T1000 (cell line): ENCODE measurements at places on chromosomes 5 and 9.

DNA sequence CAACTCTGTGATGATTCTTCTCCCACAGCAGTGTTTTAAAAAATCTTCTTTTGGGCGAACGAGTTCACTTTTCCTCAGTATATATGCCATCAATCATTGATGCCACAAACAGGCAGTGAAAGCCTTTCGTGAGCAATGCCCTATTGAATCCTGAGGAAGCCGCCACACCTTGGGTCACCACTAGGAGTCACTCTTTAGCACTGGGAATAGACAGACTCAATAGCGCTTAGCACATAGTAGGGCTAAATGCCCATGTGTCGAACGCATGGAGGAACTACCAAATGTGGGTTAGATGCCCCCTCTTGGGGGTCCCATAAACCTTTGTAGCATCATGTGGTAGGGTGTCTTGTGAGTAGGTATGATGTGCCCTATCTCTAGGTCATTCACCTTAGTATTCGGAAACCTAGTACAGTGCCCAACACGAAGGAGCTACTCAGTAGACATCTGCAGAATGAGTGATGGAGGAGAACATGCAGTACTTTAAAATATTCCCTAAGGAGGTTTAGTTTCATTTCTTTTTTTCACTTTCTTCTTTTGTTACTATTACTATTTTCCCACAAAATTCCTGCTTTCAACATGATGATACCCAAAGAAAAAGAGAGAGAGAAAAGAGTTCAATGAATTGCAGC lies 603.7 kb downstream of the BNC2 start:
- no peak for DNase-seq

DNA sequence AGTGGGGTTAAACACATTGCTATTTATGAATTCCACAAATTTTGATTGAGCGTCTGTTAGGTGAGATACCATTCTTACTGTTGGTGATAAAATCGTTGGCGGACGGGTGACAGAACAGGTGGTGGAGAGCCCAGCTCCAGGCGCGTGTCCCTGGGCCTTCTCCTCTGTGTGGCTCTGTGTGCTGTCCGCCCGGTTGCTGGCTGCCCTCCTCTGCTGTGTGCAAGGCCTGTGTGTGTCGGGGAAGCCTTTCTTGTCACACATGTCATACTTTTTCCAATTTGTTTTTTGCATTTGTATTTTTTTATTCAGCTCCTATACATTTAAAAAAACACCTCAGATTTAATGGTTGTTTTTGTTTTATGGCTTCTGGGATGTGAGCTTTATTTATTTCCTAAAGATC lies 33.9 kb downstream of the TENT4A start:
- no peak for DNase-seq

DNA sequence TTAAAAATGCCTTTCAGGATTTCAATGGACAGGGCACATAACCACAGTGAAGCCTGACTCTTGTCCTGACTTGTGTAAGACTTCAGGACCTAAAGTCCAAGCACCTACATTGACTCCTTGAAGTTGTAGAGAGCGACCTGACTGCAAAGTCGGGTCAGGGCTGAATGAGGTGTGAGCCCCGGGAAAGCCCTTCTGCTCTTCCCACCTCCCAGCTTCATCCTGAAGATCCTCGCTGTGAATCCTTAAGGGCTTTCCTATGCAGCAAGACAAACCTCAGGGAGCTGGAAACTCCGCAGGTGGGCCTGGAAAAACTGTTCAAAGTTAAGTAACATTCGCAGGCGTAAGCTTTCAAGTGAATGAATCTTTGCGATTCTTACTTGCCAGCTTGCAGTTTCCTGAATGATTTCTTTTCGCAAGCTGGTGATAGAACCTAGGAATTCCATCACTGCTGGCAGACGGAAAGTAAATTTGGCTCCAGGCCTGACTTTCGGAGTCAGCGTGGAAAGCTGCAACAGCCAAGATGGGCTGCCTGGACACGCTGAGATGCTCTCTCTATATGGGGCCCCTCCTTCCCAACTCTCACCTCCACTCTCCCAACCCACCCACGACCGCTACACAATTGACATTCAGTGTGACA lies 10.9 kb downstream of the SEMA5A start:
- DNase-seq, result no peak

DNA sequence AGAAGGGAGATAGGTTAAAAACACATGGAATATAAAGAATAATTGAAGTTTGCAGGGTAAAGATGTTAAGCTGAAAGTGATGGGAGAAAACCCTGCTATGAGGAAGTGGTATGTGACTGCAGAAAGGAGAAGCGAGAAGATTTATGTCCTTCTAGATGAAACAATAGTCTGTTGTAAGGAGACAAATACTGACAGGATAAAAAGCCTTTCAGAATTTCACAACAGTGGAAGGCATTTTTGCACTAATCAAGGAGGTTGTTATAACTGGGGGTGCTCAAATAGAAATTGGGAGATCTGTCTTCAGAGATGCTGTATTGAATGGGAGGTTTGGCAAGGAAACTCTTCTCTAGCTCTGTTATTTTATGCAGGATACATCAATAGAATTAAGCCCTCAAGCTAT lies 69.6 kb downstream of the NMUR2 start:
- no peak for DNase-seq

DNA sequence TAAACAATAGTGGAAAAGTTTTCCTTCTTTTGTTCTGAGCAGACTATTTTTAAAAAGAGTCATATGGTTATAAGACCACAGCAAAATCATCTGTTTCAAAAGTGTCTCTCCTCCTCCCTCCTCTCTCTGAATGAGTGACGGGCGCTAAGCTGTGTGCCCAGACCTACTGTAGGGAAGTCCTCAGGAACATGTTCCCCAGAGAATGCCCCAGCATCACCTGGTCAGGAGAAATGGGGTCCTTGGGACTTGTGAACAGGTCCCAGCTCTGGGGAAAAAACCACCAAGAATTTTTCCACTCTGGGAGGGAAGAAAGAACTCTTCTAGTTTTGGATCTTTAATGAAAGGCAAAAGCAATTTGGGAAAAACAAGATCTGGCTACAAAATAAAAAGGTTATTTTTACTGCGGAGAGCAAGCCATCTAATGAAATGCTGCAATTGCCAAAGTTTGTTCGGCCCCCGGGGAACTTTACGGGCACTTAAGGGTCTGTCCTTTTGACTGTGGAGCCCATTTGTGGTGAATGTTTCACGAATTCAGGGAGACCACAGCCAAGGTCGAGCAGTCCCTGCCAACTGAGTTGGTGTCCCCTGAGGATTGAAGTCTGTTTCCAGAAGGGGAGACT lies 25.9 kb downstream of the BOD1 start:
- DNase-seq, result no peak

GRCh38 chr9:106883030-106883429 lies 20.1 kb downstream of the ZNF462 start:
- no peak for DNase-seq

DNA sequence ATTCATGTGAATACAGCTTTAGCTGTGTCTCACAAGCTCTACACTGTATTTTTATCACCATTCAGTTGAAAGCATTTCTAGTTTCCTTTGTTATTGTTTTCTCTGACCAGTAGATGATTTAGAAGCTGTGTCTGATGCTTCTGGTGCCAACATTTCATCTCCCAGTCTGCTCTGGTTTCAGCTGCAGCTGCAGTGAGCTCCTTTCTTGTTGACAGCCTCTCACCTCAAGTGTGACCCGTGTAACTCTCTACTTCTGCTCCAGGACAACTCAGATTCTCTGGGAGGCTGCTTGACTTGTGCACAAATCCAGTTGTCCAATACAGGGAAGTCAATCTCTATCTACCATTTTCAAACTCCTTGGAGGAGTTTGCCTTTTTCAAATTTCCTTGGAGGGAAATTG lies 504.8 kb downstream of the DIRAS2 start:
- DNase-seq, result no peak

GRCh38 chr9:19985081-19985480 lies 196.2 kb upstream of the SLC24A2 start:
- DNase-seq, result no peak

DNA sequence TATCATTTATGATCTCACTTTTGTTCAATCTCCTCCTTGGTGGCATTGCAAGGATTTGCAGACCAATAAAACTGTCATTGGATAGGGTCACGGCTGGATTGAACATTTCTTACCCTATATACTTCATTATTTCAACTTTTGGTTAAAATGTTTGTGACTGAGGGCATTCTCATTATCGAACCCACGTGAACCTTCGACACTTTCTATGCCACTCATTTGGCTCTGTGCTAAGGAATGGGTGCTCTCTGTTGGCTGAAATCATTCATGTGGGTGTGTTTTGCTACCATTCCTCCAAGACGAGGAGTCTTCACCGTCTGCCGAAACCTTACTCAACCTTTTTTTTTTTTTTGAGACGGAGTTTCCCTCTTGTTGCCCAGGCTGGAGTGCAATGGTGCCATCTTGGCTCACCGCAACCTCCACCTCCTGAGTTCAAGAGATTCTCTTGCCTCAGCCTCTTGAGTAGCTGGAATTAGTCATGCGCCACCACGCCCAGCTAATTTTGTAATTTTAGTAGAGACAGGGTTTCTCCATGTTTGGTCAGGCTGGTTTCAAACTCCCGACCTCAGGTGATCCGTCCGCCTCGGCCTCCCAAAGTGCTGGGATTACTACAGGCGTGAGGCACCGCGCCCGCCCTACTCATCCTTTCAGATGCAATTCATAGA lies 62.5 kb downstream of the CSNK1A1 start:
- no peak for DNase-seq

GRCh38 chr5:95887977-95888376 lies 65.5 kb upstream of the GLRX start:
- no peak for DNase-seq

DNA sequence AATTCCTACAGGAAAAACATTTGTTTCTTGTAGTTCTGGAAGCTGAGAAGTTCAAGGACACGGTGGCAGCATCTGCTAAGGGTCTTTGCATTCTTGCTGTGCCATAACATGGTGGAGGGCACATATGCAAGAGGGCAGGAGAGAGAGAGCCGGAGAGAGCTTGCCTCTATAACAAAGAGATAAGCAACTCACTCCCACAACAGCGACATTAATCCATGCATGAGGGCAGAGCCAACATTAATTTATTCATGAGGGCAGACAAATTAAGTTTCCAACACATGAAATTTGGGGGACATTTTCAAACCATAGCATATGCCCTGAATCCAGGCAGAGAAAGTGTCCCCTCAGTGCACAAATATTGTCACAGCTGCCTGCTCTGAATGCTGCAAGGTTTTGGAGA lies 4.4 kb upstream of the GTF3C5 start:
- DNase-seq, result no peak

GRCh38 chr5:54832858-54833257 lies 152.5 kb downstream of the ESM1 start:
- DNase-seq, result no peak
